Occipital lobe (tissue), 3 donors: ENCODE measurements at places on chromosomes 12 and 14. TPM values are rescaled to one million over a fixed set of nuclear protein-coding genes. Genes with fewer than 3 reads are reported as not detected.

Gene RAD51AP1
- total RNA-seq = 5.5 TPM

Gene NTS
- 1.2 TPM for total RNA-seq

Gene MAGOHB
- 29.3 TPM for total RNA-seq

Gene OR4Q3
- total RNA-seq = not detected

Gene ARHGAP9
- 0.94 TPM for total RNA-seq

Gene RFX4
- total RNA-seq = 3.6 TPM

Gene TAS2R14
- total RNA-seq = 11.4 TPM

Gene CACNA1C
- 21.4 TPM for total RNA-seq

Gene MGST1
- 0.31 TPM for total RNA-seq

Gene SOCS4
- 39.6 TPM for total RNA-seq

Gene SLC6A13
- total RNA-seq = 10.0 TPM

Gene TMEM119
- 2.2 TPM for total RNA-seq

Gene KERA
- 3.0 TPM for total RNA-seq

Gene MTERF2
- 15.8 TPM for total RNA-seq

Gene IL26
- total RNA-seq = not detected

Gene BORCS5
- 27.5 TPM for total RNA-seq

Gene GLIPR1L1
- not detected for total RNA-seq

Gene IRAK3
- 5.5 TPM for total RNA-seq

Gene ZNF385A
- 1.1 TPM for total RNA-seq

Gene GLT8D2
- 13.9 TPM for total RNA-seq

Gene DDX54
- 12.0 TPM for total RNA-seq

Gene MGP
- 3.9 TPM for total RNA-seq

Gene HVCN1
- 8.3 TPM for total RNA-seq

Gene DPPA3
- not detected for total RNA-seq

Gene BAZ1A
- 27.3 TPM for total RNA-seq

Gene THAP2
- 47.9 TPM for total RNA-seq

Gene NOPCHAP1
- total RNA-seq = 18.7 TPM

Gene OASL
- 0.16 TPM for total RNA-seq

Gene PMCH
- not detected for total RNA-seq

Gene RERG
- total RNA-seq = 2.2 TPM
